T47D (cell line): ENCODE measurements at places on chromosomes 2 and 18.

DNA sequence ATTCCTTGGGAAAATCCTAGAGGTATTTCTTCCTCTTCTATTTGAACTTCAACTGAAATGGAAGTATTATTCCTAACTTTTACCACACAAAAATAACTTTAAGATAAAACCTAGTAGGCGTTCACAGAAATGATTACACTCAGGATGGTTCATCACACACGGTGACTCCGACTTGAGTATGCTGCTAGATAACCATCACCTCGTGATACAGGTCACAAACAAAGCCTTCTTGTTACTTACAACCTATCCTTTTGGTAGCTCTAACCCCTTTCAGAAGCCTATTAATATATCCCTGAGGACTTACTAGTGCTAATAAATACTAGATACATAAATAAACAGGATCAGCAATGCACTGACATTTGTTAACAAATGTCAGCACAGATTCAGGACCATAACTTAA lies 101.0 kb upstream of the DNER start:
- DNase-seq: no peak

GRCh38 chr18:7607540-7608173 lies 40.5 kb downstream of the PTPRM start:
- DNase-seq: no peak

DNA sequence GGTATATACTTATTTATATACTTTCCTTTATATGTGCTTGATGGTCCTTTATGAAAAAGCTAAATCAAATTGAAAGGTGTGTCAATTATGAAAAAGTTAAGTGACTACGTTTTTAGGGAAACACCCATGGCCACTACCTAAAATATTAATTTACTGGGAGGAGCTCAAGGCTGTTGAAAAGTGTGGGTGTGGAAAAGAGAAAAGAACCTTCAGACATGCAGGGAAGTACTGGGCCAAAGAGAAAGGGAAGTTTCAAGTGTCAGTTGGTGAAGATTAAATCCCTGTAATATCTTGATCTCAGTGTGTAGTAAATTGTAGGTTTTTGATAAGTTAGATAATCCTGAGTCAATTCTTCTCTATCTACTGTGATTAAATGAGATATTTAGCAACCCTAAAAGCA lies 6.2 kb upstream of the GKN1 start:
- no peak for DNase-seq

DNA sequence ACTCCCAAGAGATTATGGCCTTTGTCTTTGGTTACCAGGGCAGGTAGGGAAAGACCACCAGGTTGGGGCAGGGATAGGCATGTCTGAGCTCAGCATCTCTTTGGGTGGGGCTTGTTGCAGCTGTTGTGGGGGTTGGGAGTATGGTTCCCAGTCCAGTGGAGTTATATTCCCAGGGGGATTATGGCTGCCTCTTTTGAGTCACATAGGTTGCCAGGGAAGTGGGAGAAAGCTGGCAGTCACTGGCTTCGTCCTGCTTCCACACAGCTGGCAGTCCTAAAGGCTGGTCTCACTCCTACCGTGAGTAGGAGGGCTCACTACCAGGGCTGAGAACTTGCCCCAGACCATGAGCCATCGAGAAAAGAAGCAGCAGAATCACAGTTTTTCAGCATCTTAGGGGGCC lies 79.1 kb downstream of the LYPD6 start:
- DNase-seq: no peak

DNA sequence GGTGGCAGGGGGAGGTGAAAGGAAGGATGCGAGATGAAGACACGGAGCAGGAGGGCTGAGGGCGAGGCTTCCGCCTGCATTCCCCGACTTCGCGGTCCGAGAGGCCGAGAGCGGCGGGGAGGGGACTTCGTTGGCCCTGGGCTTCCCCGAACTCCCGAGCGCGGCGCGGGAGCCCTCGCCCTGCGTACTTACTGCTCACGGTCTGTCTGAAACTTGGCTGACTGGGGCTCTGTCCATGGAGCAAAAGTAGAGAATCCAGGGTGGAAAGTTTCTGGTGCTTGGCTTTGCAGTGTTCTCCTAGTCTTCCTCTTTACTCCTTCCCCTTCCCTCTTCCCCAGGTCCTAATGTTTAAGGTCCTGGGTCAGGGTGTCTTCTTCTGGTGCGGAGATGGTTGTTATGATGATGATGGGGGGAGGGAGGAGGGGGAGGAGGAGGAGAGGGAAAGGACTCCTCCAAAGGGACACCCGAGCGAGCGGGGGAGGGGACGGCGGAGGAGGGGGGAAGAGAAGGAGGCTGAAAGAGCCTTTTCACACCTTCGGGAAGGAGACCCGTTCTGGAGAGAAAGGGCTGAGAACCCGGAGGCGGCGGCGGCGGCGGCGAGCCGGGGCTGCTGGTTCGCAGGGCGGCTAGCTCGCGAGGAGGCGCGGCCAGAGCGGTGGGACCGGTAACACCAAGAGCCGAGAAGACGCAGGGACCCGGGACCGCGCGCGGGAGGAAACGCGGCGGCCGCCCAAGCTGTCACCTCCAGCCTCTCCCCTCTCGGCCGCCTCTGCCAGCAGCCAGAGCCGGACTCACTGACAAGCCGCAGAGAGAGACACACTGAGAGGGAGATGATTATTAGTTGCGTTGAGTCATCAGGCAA lies at the start of gene SATB2:
Gene SATB2, minus strand, starts transcription at position 793 of the 862 bp plus-strand sequence. CDS start 1,902 bp downstream, outside the sequence.
- no peak for DNase-seq

DNA sequence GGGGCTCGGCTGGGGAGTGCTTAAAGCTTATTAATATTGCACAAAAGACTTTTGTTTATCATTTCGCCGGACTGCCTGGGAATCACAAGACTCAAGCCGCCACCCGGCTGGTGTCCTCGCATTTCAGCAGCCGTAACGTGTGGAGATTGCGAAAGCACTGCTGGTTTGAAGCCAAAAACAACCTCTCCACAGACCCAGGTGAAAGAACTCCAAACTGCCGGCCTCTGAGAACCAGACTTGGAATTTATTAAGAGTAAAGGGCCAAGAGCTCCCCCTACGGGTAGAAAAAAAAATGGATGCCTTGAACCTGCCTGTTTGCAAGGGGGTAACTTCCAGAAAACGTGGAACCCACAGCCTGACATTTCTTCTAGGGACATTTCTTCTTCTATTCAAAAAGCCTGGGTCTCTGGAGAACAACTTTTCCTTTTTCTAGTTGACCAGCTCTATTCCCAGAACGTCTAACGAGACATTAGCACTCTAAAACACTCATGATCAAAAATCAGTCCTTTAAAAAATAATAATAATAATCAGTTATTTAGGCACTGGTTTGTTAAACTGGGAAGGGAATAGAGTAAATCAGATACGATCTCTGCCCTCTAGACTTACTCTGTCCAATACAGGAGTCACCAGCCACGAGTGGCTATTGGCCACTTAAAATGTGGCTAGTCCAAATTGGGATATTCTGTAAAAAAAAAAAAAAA lies 216.3 kb downstream of the C1D start:
- peak; percentile 91 for DNase-seq

DNA sequence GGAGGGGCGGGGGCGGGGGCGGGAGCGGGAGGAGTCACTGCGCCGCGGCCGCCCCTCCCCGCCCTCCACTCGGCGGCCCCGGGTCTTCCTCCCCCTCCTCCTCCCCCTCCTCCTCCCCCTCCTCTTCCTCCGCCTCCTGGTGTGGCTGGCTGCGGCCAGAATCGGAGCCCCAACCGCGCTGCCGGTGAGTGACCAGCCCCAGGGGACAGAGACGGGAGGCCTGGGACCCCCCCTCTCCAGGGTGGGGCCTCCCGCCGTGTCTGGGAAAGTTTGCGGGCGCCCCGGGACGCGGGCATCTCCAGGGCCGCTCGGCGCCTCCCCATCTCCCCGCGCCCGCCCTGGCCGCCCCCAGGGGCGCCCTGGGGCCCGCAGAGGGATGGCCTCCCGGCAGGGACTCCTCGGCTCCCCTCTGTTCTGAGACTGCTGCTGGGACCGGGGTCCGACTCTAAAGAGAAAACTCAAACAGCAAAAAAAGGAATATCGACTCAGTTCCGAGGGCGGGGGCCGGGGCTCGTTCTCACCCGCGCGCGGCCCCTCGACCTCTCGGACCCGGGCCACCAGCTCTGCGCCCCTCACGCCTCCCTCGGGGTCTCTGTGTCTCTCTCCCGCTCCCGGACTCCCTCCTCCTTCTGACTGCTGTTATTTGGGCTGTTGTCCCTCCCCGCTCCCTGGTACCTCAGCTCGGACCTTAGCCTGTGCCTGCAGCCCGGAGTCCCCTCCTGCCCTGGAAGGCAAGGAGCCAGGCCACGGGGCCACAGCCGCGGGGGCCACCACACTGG lies at the start of gene STON1:
Gene STON1, plus strand, starts transcription at position 122 of the 779 bp plus-strand sequence. CDS start 50,480 bp downstream, outside the sequence.
- peak; percentile 22 for DNase-seq

DNA sequence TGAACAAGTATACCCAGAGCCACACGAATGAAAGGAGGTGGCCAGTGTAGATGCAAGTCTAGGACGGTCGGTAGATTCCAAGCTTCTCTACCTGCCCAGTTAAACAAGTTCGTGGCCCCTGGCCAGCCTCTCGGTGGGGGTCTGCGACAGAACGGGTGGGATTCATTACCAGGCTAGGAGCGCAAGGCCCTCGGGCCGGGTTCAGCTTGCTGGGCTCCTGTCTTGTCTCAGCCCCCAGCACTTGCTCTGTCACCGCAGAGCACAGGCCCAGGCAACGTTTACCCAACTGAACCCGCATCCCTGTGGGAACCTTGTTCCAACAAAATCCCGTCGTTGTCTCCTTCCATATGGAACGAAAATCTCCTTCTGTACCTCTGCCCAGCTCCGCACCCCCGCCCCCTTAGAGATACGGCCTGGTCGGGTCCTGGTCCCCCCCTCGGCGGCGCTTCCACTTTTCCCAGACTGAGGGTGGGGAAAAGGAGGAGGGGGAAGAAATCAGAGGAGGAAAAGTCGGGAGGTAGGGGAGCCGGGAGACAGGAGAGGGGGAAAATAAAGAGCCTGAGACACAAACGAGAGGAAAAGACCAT lies 1.9 kb upstream of the EMX1 start:
- DNase-seq: no peak

DNA sequence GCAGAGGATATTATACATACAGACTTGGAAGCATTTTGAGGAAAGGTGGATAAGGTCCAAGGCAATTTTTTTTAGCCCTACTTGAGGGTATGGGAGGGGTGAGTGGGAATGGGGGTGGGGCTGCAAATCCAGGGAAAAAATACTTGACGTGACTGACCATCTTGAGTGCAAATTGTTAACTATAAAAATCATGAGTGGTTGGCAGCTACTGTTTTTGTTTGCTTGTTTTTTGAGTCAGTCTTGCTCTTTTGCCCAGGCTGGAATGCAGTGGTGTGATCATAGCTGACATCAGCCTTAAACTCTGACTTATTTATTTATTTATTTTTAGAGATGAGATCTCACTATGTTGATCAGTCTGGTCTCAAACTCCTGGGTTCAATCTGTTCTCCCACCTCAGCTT lies 458.8 kb downstream of the PIK3C3 start:
- DNase-seq: no peak

DNA sequence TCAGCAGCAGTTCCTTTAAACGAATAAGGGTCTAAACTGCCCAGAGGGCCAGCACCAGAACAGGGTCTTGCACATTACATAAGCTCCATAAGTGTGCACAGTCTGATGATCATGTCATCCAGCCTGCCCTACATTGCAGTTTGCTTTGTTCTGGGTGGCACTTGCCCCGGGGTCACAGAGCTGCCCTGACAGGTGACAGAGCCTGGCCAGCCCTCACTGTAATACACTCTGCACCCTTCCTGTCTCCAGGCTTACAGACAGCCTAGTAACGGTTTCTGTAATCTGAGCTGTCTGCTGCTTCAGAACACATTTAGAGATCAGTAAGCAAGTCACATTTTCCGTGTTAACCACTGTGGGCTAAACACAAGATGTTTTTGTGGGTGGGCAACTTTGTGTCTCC lies 213.3 kb downstream of the FAM210A start:
- DNase-seq: peak; percentile 14

DNA sequence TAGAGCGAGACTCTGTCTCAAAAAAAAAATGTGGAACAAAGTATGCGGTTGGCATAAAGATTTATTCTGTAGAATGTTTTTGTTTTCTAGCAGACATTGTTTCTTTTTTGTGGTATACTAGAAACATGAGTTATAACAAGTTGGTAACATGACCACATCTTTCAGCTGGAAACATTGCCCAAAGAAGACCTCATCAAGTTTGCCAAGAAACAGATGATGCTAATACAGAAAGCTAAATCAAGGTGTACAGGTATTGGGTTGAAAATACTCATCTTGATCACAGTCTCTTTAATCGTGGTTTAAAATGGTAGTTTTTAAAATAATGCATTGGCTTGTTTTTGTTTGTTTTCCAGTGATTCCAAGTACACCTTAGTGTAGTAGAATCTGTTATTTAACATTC lies 1.9 kb downstream of the GCC2 start:
- DNase-seq: no peak

DNA sequence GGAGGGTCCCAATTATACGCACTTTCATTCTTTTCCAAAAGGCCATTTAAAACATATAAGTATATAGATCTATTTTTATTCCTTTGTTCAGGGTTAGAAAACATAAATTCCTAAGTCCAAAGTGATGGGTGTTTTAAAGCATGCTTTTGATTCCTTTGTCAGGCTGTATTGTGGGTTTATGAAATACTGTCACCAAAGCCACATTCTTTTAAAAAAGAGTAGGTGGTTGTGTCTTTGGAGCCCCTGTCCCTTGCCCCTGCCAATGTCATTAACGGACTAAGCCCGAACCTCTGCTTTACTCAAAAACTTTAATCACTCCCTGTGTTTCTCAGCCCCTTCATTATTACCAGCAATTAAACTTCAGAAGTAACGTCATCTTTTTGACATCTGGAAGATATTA lies 104.9 kb upstream of the APCDD1 start:
- no peak for DNase-seq

GRCh38 chr2:19073522-19073921 lies 284.9 kb downstream of the OSR1 start:
- peak; percentile 62 for DNase-seq

DNA sequence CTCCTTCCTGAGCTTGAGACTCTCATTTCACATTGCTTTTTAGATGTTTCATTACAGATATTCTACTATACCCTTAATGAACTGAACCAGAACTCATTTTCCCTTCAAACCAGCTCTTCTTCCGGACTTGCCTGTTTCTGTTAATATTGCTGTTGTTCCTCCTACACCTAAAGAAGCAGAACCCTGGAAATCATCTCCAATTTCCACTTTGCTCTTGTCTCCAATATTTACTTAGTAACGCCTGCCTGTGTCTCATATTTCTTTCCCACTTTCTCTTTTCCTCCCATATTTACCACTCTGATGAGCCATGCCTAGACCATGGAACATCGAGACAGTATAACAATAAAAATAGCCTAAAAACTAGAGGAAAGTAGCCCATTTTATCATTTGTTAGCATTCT lies 17.9 kb upstream of the GMCL1 start:
- DNase-seq: no peak

DNA sequence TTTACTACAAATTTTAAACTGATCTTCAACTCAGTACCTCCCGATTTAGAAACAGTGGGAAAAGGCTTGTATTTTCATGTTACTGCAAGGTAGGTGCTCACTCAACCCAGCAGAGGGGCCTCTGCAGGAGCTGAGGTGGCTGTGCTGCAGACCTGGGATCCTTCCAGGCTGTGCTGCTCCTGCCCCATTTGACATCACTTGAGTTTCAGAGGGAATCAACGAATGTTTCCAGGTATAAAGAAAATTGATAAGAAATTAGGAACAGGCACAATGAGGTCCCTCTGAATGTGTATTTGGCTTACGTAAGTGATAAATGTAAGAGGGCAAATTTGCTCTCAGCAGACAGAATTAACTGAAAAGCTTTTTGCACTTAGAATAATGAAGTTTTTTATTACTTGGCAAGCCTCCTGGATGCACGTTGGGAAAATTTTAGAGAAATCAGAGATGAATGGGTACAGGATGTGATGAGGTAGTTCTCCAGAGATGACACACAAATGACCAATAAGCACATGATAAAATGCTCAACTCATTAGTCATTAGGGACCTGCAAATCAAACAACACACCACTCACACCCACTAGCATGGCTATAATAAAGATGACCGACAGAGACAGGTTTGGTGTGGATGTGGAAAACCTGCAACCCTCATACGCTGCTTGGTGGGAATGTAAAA lies 114.0 kb downstream of the NOL10 start:
- DNase-seq: no peak
